CD4-positive, CD25-positive, alpha-beta regulatory T cell (primary cell): ENCODE measurements at places on chromosomes 7 and 10. TPM values are rescaled to one million over a fixed set of nuclear protein-coding genes. Genes with fewer than 3 reads are reported as not detected.

Gene CTBP2
- total RNA-seq: 0.49 TPM

Gene FAM171A1
- total RNA-seq: 2.4 TPM

Gene JAKMIP3
- total RNA-seq: 0.42 TPM

Gene OR9A2
- total RNA-seq: not detected

Gene AGAP5
- total RNA-seq: 9.8 TPM

Gene PLXNA4
- total RNA-seq: 0.27 TPM

Gene MARVELD1
- total RNA-seq: 0.62 TPM

Gene TDRD1
- total RNA-seq: not detected

Gene TMEM176A
- total RNA-seq: not detected

Gene FAM25G
- total RNA-seq: not detected
